ENCODE measurements at places on chromosomes 16 and 17.

DNA sequence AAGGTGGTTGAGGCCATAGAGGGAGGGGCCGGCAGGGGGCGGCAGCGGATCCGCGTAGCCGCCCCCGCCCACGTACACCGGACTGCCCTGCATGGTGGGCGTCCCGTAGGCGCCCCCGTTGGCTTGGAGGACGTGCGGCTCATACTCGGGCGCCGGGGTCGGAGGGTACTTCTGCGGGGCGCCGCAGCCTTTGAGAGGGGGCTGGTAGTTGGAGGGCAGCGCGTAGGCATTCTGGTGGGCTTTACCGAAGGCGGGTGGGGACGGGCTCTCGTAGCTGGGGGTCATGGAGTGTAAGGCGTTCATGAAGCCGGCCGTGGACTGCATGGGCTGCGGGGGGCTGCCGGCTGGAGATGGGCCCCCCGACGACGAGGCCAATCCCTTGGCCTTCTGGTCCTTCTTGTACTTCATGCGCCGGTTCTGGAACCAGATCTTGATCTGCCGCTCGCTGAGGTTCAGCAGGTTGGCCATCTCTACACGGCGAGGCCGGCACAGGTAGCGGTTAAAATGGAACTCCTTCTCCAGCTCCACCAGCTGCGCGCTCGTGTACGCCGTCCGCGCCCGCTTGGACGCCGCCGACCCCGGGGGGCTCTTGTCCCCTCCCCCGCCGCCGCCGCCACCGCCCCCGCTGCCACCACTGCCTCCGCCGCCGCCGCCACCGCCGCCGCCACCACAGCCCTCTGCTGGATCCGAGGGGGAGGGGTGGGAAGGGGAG, 5.7 kb upstream of the HOXB2 start:
- no peak for DNase-seq

GRCh38 chr17:33651686-33652085, 358.6 kb upstream of the ASIC2 start:
- DNase-seq, result no peak

DNA sequence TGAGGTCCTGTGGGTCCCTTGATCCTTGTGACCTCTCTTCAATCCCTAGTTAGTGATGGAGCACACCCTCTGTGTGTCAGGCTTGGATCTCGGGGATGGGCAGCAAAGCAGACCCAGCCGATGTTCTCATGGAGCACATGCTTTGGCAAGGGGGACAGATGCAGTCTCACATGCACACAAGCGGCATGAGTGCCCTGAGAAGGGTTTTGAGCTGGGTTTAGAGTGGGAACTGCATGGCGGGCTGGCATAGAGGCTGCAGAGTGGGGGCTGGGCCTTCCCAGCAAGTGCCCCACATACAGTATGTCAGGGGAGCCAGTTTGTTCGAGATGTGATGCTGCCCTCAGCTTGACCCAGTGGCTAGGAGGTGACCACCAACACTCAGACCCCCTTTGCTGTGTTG, 41.6 kb downstream of the B9D1 start:
- no peak for DNase-seq

- DNase-seq, result no peak
Observed at GRCh38 chr17:27635275-27635823, 4.4 kb downstream of the LGALS9 start.

- no peak for DNase-seq
Observed at GRCh38 chr16:6091021-6091420, 993.4 kb upstream of the EEF2KMT start.

DNA sequence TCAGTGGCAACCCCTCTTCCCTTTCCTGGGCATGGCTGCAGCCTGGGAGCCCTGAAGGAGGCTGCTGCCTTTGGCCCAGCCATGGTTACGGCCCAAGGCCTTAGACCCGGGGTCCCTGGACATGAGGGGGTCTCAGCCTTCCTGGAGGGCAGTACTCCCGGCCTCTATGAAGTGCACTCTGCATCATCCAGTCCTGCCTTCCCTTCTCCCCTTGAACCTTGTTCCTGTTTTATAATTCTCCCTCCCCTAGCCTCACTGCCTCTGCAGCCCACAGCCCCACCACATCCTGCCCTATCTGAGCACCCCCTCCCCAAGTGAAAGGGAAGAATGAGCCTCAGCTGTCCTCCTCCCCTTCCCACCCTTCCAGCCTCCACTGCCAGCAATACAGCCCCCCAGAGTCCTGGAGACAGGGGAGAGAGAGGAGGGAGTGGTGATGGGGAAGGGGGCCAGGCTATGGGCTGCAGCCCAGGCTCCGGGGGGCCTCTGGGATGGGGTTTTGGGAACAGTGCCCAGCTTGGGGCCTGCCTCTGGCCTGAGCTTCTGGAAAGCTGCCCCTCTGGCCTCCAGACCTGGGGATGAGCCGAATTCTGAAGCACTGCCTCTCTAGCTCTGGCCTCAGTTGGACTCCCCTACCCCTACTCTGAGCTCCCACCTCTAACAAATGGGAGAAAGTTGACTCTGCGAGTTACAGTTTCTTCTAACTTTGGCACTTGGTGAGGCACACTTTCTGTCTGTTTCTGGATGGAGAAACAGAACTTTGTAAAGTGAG, 7.6 kb downstream of the CCR7 start:
- no peak for DNase-seq

- peak; percentile 72 for DNase-seq
Observed at GRCh38 chr17:59105852-59106462, 723 bp downstream of the TRIM37 start.

GRCh38 chr17:35242158-35242804, 591 bp upstream of the SLFN5 start:
- peak; percentile 84 for DNase-seq

Measured in stimulated activated CD4-positive, alpha-beta T cell treated with anti-CD3 and anti-CD28 coated beads, Interleukin-2, amount 100 ng/mL, for 24 hours (primary cell).